ENCODE measurements at places on chromosomes 3 and 15.

- peak; percentile 2 for DNase-seq
Measured at GRCh38 chr3:138036572-138036971, 26.6 kb downstream of the CLDN18 start.

DNA sequence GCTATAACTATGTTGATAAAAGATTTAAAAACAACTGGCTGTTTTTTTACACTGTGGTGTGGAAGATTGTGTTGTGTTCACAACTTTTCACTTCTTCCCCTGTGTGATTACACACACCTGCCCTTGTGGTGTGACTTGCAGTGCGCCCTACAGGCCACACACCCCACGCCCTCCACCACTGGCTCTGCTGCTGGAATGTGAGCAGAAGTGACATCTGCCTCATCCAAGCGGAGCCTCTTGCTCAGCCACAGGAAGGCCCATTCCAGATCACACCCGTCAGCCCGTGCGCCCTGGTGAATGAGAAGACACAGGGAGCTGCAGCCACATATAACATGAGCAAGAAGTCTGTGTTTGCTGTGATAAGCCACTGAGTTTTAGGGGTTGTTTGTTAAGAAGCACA lies 7.0 kb downstream of the CCR2 start:
- no peak for DNase-seq

DNA sequence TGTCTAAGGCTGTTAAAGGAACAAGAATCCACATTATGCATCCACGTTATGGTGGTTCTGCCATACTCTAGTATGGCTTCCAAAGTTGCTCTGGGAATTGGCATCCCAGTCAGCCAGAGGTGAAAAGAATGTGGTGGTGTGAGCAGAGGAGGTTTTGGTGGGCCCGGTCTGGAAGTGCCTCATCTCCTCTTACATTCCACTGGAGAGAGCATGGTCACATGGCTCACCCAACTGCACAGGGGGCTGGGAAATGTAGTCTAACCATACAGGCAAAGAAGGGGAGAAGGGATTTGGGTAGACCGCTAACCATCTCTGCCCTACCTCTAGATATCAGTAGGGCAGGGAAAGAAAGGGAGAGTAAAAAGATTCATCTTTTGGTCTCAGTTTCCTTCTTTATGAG lies 3.2 kb upstream of the HEG1 start:
- DNase-seq: no peak

- DNase-seq: no peak
Measured at GRCh38 chr15:76863693-76864092, 41.4 kb downstream of the SCAPER start.

DNA sequence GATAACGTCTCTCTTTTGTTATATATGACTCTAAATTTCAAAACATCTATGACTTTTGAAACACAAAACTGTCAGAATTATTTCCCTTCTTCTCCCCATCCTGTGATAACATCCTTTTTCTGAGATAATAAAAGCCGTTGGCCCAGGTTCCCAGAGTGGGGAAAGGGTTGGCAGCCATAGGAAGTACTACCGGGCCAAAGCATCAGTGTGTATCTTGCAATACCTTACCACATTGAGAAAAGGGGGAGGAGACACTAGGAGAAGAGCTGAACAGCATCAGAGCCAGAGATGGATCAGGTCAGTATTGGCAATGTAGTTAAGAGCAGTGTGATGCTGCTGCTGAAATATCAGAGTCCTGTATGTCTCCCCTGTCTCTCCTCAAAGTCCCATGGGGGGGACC lies 210.0 kb upstream of the PROK2 start:
- DNase-seq: no peak

- no peak for DNase-seq
Measured at GRCh38 chr3:11536936-11537612, 106.6 kb downstream of the VGLL4 start.

GRCh38 chr3:183116025-183116614 lies 16.8 kb upstream of the MCCC1 start:
- DNase-seq: no peak

GRCh38 chr15:35540885-35541284 lies 5.1 kb downstream of the DPH6 start:
- no peak for DNase-seq

- DNase-seq: no peak
Measured at GRCh38 chr15:99138491-99138982, 33.7 kb downstream of the SYNM start.

GRCh38 chr3:110101361-110101760 lies 764.0 kb upstream of the DPPA4 start:
- no peak for DNase-seq

DNA sequence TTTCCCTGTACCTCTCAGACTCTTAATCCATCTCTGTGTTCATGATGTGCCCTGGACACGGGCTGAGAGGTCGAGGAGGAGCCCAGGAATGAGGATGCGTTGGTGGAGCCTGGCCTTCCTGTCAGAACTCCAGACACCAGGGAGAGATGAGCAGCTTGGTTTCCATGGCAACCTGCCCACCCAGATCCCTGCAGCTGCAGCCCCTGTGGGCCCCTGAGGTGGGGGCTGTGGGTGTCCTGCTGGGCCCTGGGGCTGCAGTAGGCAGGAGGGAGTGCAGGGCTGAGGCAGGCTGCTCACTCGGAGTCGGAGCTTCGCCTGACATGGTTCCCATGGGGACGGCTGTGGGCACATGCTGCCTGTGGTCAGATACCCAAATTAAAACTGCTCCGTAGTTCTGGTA lies 7.7 kb upstream of the SCN10A start:
- no peak for DNase-seq

- DNase-seq: no peak
Measured at GRCh38 chr3:177150970-177151627, 46.2 kb downstream of the TBL1XR1 start.

- DNase-seq: no peak
Measured at GRCh38 chr3:180615954-180616353, 14.0 kb downstream of the TTC14 start.

- DNase-seq: no peak
Measured at GRCh38 chr3:112685420-112685819, 44.5 kb upstream of the CCDC80 start.

DNA sequence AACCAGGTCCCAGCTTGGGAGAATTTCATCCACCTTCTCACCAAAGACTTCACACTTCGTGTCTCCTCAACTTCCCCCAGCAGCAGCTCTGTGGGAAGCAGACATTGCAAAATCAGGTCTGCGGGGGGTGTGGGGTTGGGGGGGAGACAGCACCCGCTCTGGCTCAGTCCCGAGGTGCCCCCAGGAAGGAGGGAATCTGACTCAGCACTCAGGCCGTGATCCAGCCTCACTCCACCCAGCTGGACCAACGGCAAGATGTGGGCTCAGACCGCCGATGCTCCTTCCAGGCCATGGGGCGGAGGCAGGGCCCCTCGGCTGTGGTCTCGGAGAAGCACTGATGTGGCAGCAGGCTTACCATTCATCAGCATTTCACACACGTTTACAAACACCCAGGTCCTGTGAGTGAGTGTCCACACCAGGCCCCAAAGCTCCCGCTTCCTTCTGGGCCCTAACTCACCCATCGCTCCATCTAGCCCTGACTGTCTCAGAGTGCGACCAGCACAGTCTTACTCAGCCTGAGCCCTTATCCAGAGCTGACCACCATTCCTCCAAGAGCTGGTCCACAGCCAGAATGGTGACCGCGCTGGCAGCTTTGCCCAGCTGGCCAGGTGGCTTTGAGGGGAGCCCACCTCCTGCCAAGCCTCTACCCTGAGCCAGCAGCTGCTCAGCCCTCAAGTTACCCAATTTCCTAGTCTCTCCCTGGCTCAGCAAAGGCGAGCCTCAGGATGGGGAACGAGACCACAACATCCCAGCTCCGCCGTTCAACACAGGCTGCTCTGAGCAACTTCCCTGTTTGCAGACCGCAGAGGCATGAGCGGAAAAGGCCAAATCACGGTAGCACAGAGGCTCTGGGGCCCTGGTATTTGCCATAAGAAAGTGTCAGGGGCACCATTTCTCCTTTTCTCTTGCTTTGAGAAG lies 3.3 kb downstream of the STAB1 start:
- DNase-seq: no peak

DNA sequence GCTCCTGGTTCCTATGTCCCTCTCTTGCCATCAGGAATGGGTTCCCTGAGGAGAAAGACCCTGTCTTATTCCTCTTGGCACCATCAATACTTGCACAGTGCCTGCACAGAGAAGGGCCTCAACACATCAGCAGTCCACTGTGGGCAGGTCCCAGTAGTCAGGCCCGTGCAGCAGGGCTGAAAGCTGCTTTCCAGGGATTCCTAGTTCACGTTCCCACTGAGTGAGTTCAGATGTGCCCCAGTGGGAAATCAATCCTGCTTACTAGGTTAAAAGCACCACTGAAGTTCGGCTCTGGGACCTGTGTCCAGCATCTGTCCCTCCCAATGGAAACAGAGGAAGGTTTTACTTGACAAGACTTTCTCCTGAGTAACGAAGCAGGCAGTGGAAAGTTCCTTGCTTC lies 15.7 kb downstream of the RAB43 start:
- no peak for DNase-seq

- no peak for DNase-seq
Measured at GRCh38 chr3:141979050-141979671, 102.7 kb downstream of the ATP1B3 start.

- no peak for DNase-seq
Measured at GRCh38 chr15:39947401-39948197, 13.7 kb downstream of the EIF2AK4 start.

DNA sequence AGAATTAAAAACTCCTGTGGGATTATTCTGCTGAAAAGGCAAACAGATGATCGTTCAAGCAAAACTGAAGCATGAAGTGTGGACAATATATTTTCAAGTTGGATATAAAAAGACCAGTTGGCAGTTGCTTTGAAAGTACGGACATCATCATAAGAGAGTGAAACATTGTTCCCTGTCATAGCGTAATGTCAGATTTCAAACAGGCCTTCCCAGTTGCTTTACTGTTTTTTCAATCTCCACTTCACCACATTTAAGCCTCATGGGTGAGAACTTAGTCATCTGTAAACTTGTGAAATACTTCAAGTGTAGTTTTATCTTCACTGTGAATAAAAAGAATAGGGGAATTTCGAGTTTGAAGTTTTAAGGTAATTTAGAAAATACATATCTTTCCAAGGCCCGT lies 435.1 kb upstream of the CNTN3 start:
- no peak for DNase-seq

DNA sequence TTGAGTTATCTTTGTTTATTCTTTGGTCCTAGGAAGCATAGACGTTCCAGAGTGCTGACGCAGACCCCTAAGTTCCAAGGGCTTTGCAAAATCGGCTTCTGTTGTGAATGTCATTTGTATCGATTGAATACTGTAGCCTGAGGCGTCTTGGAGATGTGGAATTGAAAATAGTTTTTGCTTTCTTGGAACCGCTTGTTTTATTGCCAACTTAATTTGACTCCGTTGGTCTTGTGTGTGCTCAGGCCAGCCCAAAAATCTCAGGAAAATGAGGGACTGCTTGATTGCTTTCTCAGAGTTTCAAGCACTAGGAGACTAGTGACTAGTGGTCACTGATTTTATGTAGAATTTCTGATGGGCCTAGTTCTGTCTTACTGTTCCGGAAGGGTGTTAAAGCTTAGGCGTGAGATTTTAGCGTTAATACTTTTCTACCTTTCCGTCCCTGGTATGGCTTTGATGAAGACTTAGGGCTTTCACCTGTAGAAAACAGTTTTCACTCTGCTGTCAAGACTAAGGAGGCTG lies 263 bp upstream of the UTS2B start:
- peak; percentile 78 for DNase-seq

GRCh38 chr3:194103505-194103904 lies 32.4 kb upstream of the HES1 start:
- no peak for DNase-seq

- DNase-seq: no peak
Measured at GRCh38 chr3:27431116-27431515, 53.1 kb downstream of the SLC4A7 start.

DNA sequence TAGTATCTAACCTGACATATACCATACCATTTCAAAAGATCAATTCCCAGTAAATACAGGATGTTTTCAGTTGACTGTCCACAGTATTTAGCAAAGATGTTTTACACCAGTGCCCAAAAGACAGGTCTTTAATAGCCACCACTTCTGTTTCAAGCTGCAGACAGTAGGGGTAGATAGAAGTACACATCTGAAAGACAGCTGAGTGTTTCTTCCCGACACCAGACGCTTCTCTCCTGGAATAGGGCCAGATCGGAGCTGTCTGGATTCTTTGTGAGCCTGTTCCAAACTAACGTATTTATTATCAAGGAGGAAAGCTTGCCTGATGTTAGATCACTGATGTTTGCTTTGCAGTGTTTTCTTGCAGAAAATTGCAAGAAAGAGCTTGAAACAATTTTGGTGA lies 136.1 kb upstream of the RBMS3 start:
- no peak for DNase-seq

- no peak for DNase-seq
Measured at GRCh38 chr3:42266085-42266484, at the start of gene CCK. CCK (minus strand) TSS chr3:42266185; CDS start chr3:42263630, 2,555 bp downstream.

DNA sequence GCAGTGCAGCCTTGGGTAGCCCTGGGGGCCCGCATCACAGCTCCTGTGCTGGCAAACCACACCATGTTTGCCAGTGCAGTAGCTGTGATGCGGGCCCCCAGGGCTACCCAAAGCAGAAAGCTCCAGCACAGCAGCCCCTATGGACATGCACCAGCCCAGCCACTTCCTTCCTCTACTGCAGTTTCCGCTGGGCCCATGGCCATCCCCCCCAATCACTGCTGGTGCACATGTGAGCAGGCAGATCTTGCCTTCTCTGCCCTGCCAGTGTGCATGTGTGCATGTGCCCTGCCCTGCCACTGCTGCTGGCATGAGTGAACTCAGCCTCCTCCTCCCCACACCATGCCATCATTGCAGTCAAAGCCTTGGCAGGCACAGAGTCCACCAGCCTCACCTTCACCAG lies 20.1 kb upstream of the MINAR1 start:
- DNase-seq: no peak

GRCh38 chr3:99875929-99876841 lies 58.5 kb downstream of the CMSS1 start:
- DNase-seq: peak; percentile 83

DNA sequence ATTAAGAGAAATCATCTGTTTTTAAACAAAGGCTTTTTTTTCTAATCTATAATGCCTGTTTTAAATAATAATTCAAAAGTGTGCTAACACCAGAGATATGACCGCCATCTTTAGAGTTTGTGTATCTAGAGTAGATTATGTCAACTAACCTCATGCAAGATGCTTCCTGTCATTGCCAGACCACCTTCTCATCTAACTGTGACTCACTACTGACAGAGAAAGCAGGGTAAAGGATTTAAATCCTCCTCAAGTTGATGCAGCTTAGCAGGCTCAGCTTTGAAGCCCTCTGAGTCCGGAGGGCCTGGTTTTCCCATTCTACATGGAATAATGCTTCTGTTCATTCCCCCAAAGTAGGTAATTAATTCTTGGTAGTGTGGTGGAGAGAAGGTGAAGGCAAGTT lies 108.5 kb downstream of the ECT2 start:
- no peak for DNase-seq

DNA sequence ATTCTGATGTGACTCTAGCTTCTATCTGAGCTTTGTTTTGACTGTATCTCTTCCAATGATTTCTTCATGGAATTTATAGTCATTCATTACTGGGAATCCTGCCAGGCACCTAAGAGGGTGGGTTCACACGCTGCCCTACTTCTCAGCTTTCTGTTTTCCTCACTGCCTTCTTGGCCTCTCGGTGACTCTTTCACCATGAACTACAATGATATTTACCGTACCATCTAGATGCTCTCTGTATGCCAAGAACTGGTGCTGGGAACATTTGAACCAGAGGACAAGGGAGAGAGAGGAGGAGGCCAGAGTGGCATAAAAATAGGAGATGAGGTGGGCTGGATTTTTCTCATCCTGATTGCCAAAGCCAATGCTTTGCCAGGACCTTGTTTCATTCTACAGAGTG lies 280.0 kb upstream of the P2RY1 start:
- no peak for DNase-seq

- DNase-seq: no peak
Measured at GRCh38 chr15:33204926-33205325, 10.4 kb upstream of the FMN1 start.

- DNase-seq: no peak
Measured at GRCh38 chr3:51538115-51538458, 432 bp upstream of the RAD54L2 start.
